ENCODE measurements at places on chromosomes 5 and 9.

DNA sequence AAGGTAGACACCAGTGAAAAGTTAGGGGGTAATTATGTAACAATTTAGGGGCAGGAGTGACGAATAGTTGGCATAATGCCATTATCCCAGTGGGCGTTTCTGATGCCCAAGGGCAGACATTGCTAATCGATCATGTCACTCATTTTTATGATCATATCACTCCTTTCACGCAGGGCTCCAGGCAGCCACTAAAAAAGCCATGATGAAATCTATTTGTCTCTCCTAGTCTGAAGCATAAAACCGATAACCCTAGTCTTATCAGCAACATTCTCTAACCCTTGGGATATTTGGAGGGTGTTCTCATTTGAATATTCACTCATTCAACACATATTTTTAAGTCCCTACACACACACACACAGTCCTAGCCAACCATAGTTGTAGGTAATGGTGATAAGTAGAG, 114.9 kb downstream of the NMUR2 start:
- no peak for DNase-seq

- DNase-seq = no peak
Observed at GRCh38 chr9:36974731-36975130, 59.3 kb downstream of the PAX5 start.

DNA sequence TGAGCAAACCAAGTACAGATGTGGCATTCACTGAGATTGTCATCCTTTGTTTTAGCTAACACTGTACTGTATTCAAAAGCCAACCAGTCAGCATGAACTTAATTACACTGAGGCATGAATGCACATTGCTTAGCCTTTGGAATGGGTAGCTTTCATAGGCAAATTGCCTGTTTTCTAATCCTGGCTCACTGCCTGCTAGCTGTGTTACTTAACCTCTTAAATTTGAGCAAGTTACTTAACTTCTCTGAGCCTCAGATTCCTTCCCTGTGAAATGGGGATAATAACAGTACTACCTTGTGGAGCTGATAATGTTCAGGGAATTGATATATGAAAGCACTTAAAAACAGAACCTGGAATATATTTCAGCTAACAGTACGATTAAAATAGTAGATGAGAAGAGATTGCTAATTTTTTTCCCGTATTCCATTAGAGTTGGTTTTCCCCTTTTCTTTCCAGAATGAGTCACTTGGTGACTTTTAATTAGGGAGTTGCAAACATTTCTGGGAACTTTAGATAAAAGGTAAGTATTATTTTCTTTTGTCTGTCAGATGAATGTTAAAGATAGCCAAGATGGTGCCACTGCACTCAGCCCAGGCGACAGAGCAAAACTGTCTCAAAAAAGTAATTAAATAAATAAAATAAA, 43.9 kb downstream of the ARRDC3 start:
- DNase-seq = no peak

DNA sequence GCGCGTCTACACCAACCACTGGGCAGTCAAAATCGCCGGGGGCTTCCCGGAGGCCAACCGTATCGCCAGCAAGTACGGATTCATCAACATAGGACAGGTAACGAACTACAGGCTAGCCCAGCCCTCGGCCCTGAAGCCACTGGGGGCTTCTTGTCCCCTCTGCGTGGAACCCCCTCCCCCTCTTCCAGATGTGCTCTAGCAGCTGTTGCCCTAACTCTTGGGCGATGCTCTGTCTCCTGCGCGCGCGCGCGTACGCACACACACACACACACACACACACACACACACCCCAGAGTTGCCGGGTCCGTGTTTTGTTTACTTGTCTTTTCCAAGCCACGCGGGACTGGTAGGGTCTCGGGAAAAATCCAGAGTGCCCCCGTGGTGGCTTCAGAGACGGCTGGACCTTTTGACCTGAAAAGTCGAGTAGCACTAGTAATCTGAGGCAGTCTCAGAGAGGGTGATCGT, 836 bp downstream of the PCSK5 start:
- no peak for DNase-seq

DNA sequence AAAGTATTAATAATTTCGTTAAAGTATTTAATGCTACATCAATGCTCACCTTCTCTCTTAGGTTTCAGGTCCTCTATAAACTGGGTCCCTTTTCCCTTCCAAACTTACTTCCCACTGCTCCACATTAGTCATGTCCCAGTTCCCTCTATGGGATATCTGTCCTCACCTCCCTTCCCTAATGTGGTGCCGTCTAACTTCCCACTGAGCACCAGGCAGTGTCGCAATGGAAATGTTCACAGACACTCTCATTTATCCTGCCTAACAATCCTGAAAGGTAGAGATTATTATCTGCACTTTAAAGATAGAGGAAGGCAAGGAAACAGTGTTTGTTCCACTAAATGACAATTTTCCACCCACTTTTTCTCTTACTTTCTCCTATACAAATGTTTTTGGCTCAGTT, 329.7 kb downstream of the CWC27 start:
- DNase-seq = no peak

DNA sequence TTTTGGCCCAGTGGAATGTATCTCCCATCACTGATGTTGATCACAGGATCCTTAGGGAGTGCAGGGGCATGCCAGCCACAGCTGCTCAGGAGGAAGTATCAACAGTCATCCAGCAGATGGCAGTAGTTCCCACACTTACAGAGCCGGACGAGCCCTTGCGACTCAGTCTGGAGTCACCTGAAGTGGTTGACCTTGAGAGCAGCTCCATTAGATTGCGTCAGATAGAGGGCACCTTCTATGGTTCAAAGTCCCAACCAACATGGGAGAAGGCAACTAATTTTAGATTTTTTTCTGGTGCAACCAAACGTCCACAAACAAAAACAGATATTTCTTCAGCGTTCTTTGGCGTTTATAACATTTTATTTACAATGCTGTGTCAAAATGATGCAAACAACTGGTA, 124.5 kb downstream of the EGFLAM start:
- no peak for DNase-seq

DNA sequence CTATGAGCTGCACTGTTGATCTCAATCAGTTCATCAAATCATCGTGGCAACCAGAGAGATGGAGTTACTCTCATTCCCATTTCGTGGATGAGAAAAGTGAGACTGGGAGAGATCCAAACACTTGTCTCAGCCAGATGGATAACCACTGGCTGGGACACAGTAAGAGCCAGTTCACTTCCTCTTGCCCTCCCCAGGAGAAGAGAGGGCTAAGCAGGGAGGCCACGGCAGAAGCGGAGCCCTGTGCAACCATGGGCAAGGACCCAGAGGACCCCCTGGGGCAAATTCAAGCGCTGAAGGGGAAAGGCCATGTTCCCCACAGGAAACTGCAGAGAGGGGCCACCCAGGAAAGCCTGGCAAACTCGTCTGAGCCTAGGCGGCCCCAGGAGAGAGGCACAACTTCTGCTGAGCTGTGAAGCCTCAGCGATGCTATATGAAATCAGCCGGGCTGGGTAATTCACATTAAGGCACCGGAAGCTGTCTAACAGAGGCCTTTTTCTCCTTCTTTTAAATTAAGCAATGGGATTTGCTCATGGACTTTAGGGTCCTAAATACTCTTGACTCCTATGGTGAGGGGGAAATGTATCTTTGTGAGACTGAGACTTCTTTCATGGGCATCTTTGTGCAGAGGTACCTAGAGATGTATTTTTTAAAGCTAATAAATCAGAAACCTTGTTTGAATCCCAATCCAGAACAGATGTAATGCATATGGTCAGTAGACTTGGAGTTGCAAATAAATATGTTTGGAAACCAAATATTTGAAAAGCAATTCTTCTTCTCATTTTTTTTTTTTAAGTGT, 137.1 kb upstream of the SMIM23 start:
- no peak for DNase-seq

DNA sequence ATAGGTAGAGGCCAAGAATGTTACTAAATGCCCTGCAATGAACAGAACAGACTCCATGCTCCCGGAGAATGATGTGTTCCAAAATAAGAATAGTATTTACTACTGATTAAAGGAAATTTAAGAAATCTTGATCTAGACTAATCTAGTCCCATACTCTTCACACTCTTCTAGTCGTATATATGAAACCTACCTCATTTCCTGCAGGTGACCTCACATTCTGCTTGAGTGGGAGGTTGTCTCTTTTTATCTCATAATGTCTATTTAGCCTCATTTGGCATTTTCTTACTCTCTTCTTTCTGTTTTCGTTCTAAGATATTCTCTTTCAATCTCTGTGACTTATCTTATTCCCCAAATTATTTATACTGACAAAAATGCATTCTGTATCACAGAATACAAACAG, 9.2 kb upstream of the SHOC1 start:
- DNase-seq = no peak

DNA sequence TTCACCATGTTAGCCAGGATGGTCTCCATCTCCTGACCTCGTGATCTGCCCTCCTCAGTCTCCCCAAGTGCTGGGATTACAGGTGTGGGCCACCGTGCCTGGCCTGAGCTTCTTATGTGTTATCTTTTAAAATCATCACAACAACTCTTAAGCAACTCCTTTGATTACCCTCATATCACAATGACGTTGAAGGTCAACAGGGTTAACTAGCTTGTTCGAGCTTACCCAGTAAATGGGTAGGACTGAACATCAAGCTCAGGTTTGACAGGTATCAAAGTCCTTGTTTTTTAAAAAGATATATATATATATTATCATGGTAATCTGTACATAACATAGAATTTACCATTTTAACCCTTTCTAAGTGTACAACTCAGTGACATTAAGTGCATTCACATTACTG, 3.1 kb downstream of the GRXCR2 start:
- DNase-seq = no peak

- DNase-seq = no peak
Observed at GRCh38 chr9:85030316-85030715, 360.8 kb downstream of the NTRK2 start.

DNA sequence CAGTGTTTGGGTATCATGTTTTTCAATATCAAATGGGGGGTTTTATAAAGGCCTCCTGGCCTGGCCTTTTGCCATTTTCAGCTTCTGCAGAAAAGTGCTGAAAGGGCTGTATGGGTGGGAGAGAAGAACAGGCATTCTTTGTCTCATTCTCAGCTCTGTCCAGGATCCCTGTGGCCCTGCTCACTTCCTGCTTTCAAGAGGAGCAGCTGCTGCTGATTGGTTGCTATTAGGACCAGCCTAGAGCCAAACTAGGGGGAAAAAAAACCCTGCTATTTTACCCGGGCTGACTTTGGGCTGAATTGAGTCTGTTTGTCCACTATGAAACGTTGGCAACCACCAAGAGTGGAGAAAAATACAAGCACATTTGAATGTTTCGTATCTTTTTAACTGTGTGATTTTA, 117.1 kb downstream of the CMYA5 start:
- DNase-seq = no peak

DNA sequence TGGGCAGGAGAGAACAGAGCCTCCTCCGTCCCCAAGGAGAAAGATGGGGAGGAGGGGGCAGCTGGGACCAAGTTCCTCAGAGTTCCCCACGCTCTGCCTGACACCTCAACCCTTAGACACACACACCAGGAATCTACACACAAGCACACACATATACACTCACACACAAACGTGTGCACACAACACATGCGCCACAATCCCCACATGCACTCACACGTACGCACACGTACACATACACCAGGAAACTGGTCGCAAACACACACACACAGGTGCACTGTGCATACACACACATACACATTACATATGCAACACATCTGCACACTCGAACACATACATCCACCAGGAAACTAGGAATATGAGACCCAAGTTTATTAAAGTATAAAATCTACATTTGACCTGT, 50.4 kb downstream of the ROR2 start:
- no peak for DNase-seq

- no peak for DNase-seq
Observed at GRCh38 chr5:36744773-36745589, 131.6 kb upstream of the NIPBL start.

GRCh38 chr9:107653263-107653821, 163.8 kb upstream of the KLF4 start:
- no peak for DNase-seq

DNA sequence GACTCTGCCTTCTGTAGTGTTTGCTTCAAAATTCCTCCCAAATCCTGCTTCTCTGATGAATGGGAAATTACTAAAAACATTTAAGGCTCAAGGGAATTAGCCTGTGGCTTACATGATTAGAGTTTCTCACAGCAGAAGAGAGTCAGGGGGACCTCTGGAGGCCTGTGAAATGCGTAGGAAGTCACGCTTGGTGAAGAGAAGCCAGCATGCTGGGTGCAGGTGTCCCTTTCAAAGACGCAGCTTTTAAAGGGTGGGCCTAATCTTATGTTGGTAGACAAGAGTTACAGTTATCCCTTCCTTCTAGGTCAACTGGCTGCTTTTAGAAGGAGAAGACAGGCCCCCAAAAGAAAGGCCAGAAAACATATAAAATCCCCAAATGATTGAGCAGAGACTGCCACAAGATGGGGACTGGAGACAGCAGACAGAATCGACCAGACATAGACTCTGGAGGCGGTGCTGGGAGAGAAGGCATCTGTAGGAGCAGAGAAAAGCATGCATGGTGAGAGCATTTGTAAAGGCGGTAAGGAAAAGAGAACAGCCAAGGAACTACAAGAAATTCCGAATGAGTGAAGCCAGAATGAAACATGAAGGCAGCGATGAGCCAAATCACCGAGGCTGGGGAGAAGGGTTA, 42.3 kb downstream of the B4GALT1 start:
- no peak for DNase-seq

GRCh38 chr5:78648359-78649210, at the start of gene LHFPL2:
LHFPL2 (minus strand) TSS chr5:78648772; CDS start chr5:78510213, 138,559 bp downstream.
- no peak for DNase-seq

- no peak for DNase-seq
Observed at GRCh38 chr9:37486616-37487548, 1.1 kb downstream of the POLR1E start.

- DNase-seq = no peak
Observed at GRCh38 chr5:2902742-2903297, 151.3 kb upstream of the IRX2 start.

- DNase-seq = no peak
Observed at GRCh38 chr9:26477963-26478362, 414.6 kb downstream of the CAAP1 start.

DNA sequence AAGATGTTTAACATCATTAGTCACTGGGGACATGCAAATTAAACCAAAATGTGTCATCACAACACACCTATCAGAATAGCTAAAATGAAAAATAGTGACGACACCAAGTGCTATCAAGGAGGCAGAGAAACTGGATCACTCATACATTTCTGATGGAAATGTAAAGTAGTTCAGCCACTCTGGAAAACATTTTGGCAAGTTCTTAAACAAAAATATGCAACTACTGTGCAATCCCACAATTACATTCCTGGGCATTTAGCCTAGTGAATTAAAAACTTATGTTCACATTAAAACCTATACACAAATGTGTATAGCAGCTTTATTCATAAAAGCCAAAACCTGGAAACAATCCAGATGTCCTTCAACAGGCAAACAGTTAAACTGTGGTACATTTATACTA, 53.1 kb downstream of the SVEP1 start:
- no peak for DNase-seq

- no peak for DNase-seq
Observed at GRCh38 chr5:23169660-23170416, 316.7 kb upstream of the CDH12 start.

DNA sequence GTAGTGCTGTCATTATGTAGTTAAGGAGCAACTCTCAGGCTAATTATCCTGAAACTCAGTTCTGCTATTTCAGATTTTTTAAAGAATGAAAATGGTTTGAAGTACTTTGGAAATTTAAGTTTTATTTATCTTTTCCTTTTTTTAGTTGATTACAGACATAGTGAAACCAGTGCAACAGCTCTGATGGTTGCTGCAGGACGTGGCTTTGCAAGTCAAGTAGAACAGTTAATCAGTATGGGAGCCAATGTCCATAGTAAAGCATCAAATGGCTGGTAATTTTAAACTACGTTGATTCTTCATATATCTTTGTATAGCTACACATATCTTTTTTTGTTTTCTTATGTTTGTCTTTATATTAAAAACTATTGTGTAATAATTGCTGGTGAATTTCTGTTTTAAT, 34.9 kb downstream of the YTHDC2 start:
- DNase-seq = no peak

GRCh38 chr9:35357116-35357515, 132.8 kb upstream of the RUSC2 start:
- no peak for DNase-seq

Data from stimulated activated CD8-positive, alpha-beta memory T cell treated with anti-CD3 and anti-CD28 coated beads, Interleukin-15, amount 100 ng/mL, for 4 hours (primary cell).